Activated CD8-positive, alpha-beta memory T cell treated with anti-CD3 and anti-CD28 coated beads, Interleukin-2, amount 50 U/mL, for 4 hours (primary cell): ENCODE measurements at places on chromosomes 12 and 14.

DNA sequence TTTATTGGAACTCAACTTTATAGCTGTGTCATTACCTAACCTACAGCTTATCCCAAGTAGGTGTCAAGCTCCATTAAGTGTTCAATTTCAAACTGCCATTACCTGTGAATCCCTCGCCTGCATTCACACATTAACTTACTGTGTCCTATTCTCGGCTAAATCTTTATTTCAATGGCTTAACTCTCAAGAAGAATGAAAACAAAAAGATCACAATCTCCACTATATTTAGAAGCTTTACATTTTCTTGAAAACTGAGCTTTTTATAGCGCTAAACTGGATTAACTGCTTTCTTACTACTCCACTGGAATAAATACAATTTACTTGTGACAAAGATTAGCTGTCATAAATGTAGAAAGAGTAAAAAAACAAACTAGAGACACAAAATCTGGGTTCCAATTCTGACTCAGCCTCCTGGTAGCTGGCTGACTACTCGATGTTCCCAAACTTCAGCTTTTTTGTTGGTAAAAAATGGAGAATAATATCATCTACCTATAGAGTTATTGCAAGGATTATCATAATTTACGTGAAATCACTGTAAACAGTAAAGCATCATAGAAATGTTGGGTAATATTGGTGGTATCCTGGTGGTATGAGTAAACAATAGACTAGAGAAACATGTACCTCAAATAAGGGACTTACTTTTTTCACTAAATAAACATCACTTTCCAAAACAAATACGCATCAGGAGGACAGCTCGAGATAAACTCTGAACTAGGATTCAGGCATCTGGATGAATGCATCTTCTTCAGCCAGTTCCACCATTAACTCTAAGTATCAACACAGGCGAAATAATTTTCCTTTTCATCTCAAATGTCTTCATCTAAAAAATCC is 1.7 kb downstream of the RALGAPA1 start:
- no peak for DNase-seq

GRCh38 chr12:2998789-2999264 is 39.6 kb downstream of the TEAD4 start:
- no peak for DNase-seq

GRCh38 chr12:47939009-47939601 is 24.3 kb upstream of the TMEM106C start:
- DNase-seq = no peak

DNA sequence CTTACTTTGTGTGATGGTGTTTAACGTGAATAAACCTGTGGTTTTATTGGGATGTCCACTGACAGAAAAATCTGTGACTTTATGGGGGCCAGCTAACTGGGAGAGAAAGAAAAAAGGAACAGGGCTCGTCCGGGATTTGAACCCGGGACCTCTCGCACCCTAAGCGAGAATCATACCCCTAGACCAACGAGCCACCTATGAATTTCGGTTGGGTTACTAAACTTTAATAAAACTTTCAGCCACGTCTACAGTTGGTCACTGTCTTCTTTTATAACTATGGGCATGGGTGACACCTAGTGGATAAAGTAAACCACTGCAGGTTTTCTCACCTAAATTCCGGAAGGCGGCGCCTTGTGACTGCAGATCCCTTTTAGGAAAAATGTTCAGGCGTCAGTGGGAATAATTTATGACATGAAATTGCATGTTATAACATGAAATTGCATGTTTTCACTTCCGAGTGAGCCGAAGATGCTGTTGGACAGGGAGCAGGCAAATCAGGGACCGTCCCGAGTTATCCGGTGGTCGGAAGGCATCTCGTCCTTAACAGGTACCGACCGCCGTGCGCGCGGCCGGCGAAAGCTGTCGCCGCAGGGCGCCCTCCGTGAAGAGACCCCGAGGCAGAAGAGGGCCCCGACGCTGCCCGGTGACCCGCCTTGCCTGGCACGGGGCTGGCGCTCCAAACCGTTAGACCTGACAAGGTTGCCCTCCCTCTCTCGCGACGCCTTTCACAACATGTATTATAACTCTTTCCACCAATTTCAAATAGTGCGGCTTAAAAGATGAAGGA is 18.2 kb upstream of the RNASE12 start:
- DNase-seq = peak; percentile 49

GRCh38 chr12:22657538-22657937 is 32.6 kb downstream of the ETNK1 start:
- no peak for DNase-seq

DNA sequence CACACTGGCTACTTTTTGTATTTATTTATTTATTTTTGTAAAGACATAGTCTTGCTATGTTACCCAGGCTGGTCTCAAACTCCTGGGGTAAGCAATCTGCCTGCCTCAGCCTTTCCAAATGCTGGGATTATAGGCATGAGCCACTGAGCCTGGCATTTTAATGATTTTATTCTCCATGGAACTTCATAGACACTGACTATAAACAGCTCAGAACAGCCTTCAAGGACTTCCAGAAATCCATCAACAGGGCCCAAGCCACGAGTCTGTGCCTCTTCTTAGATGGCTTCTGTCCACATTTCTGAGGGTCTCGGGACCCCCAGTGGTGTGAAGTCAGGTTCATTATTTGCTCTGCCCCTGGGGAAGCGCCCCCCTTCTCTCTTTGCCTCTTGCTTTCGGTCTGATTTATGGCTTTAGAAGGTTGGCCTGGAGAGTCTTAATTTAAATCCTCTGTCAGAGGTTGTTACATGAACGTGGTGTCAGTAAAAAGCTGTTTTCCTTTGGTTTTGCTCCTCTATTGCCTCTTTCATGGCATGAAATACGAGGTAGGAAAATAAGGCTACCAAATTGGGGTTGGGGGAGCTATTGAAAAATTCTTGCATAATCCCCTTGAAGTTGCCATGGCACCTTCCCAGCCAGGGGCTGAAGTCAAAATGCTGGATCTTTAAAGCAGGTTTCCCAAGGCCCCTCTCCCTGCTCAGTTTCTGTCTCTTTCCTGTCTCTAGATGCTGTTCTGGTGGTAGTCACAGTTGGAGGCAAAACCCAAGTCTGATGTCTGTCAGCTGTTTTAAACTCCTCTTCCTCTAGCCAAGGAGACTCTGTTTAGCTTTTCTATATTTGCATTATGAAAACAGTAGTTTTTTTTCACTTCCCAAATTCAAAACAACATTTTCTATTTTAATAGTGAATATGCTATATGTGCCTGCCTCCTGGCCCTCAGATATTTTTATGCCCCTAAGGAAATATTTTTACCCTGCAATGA is 129.4 kb downstream of the SMOC1 start:
- DNase-seq = no peak

DNA sequence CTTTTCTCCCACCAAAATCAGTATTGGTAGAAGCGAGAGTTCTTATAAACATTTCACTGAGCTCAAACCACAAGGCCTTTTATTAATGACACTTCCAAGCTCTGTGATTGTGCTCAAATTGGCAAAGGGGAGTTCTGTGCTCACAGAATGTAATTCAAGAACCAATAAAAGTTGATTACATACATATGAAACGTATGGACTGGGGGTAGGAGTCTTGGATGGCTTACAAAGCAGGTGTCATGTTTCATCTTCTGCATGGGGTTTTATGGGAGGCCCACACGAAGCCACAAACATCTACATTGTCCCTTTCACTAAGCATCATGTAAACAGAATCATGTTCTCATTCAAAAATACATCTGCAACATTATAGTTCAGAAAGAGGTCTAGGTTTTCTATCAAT is 828.3 kb downstream of the VRK1 start:
- DNase-seq = no peak

- no peak for DNase-seq
These were observed 6.6 kb downstream of the OR9K2 start for GRCh38 chr12:55132816-55133215.

- DNase-seq = no peak
These were observed 25.5 kb downstream of the CEP83 start for GRCh38 chr12:94434171-94434570.

DNA sequence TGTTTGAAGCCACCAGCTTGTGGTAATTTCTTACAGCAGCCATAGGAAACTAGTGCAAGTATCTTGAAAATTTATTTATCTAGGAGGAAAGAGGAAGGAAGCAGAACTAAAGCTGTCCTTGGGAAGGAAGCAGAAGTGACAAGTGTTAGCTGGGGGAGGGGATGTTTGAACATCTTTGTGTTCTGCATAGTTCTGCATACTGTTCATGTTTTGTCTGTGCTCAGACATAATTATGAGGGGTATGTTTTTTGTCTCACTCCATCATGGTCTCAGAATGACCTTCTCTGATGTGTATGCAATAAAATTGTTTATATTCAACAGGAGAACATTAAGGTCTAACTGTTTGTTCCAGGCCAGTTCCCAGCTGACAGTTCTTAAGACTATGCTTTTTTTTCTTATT is 606.5 kb downstream of the GALC start:
- no peak for DNase-seq

GRCh38 chr14:36582011-36582873 is at the start of gene NKX2-8:
Gene NKX2-8 (minus strand): TSS chr14:36582614. CDS start chr14:36582389, 225 bp downstream.
- no peak for DNase-seq

- no peak for DNase-seq
These were observed 141.1 kb downstream of the NDUFA12 start for GRCh38 chr12:94862421-94862820.

DNA sequence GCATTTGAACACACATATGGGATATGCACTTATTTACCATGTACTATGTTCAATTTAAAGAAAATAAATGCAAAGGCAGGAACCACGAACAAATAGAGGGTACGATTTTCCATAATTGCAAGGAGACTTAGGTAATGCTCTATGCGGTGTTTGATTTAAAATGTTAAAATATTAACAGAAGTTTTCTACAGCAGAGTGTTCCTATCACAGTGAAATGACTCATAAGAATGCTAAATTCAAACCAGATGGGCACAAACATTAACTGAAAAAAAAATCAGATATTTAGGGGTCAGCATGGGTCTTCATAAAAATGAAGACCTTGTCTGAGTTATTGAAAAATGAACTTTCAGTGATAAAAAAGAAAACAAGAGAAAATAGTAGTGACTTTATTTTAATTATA is 65.4 kb downstream of the LLPH start:
- DNase-seq = no peak

DNA sequence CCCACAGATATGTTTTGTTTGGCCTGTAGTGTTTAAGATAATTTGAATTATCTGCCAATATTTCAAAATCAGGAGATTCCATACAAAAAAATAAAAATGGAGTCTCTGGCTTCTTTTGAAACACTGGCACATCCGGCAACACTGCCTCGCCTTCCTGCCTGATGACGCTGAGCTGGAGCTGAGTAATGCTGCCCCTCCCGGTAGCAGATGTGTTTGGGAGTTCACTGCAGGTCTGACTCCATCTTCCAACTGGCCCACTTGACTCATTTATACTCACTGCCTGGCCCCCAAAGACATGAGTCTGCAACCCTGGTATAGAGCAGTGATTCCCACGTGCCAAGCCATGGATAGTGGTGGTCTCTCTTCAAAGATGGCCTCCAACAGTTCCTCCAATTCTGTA is 7.4 kb downstream of the CIT start:
- DNase-seq = no peak

DNA sequence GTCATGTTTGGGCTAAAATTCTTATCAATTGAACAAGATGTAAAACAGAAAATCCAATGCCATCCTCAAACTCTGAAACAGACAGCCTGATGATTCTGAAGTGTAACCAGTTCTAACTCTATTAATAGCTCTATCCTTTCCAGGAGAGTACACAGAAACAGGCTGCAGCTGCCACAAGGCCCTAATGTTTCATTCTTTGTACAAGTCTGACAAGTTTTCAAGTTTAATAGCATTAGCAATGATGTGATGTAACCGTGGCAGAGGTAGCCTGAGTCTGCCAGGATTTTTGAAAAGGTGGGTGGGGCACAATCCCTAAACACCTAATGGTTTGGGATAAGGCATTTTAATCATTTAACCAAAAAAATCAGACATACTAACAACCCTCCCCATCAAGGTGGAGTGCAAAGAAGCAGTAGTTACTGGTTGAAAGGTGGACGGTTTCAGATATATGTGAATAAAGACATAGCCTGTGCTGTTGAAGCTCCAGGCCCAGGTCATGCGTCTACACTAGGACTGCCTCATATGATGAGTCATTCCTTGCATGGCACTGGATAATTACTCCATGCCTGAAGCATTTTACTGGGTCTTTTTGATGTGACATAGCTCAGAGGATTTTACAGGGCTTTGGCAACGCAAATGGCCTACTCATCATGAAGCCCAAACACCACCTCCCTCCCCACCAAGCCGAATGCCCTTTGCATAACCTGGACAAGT is 145.1 kb upstream of the GRIP1 start:
- DNase-seq = no peak

DNA sequence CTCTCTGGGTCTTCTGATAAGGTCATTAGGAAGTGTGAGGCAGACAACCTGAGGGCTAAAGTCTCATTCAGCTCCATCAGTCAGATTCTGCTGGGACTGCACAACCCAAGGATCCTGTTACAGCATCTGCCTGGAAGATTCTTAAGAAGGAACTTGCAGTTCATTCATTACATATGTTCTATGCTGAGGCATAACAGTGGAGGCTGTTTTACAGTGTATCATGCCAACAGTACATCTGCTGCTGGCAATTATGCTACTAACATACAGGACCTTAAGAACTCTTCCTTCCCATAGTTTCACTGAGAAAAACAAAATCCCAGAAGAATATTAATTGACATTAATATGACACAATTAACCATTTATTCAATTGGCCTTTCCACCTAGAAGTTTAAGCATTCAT is 968.6 kb downstream of the DIO2 start:
- no peak for DNase-seq

- DNase-seq = no peak
These were observed 36.2 kb upstream of the ETNK1 start for GRCh38 chr12:22588817-22589216.

DNA sequence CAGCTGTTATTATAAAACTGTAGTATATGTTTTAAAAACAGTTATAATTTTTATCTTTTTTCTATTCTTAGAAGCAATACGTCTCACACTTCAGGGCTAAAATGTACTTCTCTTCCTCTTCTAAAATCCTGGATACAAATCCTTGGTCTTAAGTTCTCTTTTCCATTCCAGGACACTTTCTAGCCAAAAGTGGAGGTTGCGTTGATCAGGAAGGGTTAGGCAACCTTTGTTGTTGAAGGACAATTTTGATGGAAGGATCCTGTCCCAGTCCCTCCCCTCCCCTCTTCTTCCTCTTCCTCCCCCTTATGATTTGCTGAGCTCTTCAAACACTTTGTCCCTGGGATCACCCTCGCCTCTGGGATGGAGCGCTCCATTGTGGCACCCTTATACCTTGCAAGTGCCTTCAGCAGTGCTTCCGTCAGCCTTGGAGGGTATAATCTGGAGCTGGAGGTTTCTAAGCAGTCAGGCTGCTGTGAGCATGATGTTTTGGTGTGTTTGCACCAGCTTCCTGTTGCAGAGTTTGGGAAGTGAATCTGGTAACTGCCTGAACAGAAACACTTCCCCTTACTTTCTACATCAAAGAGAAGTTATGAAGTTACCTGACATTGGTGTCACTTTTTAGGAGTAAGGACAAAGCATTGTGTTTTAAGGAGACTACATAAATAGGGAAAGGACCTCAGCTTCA is 87.4 kb upstream of the SLC38A2 start:
- DNase-seq = no peak
